ENCODE measurements at places on chromosomes 13 and 19.

DNA sequence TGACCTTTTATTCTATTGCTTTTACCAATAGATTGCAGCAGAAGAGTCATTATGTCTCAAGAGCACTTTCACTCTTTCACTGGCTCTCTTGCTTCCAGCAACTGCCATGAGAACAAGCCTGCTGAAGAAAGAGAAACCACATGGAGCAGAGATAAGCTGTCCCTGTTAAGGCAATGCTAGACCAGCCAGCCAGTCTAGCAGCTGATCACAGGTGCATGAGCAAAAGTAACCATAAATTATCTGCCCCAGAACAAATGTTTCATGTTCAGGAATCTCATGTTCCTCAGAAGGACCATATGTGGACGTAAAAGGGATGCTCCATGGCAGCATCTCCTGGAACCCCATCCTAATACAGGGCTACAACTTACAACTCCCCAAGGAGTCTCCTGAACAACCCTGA lies 20.4 kb upstream of the DCLK1 start:
- DNase-seq = no peak

GRCh38 chr19:28972058-28972852 lies 240.7 kb downstream of the UQCRFS1 start:
- DNase-seq = no peak

DNA sequence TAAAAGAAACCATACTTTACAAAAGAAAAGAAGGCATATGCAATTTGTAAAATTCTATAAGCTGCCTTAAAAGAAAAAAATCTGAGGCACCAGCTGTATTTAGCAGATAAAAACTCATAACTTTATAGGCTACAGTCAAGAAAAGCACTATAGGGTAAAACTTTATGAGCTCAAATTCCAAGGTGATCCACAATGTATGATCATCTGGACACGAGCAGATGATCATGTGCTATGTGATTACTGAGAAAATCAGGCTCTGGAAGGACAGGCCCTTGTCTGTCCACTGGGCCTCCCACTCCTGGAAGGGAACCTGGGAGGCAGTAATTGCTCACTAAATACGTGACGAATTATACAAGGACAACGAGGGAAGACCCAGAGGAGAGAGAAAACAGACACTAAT lies 7.3 kb downstream of the GRTP1 start:
- no peak for DNase-seq

- DNase-seq = no peak
These were observed 82.2 kb downstream of the SLC7A1 start for GRCh38 chr13:29513002-29513980.

DNA sequence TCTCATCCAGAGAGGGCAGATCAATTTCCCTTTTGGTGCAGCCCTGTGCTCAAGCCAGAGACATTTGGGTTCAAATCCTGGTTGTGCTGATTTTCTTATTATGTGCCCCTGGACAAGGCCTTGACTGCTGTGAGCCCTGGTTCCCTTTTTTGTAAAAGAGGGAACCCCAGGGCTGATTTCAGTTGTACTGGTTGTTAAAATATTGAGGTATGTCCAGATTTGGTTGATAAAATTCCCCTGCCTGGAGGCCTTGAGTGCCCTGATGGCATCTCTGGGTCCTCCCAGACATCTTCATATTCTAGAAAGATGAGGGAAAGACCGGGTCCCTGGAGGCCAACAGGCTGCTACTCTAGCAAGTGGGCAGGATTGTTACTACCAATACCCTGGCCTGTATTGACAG lies 14.4 kb upstream of the PLAUR start:
- DNase-seq = no peak

GRCh38 chr13:44543369-44543768 lies 32.8 kb downstream of the TSC22D1 start:
- DNase-seq = no peak
